ENCODE measurements at places on chromosomes 12 and 14. TPM values are rescaled to one million over a fixed set of nuclear protein-coding genes. Genes with fewer than 3 reads are reported as not detected.

The FOXG1 gene
- not detected for total RNA-seq

DNA sequence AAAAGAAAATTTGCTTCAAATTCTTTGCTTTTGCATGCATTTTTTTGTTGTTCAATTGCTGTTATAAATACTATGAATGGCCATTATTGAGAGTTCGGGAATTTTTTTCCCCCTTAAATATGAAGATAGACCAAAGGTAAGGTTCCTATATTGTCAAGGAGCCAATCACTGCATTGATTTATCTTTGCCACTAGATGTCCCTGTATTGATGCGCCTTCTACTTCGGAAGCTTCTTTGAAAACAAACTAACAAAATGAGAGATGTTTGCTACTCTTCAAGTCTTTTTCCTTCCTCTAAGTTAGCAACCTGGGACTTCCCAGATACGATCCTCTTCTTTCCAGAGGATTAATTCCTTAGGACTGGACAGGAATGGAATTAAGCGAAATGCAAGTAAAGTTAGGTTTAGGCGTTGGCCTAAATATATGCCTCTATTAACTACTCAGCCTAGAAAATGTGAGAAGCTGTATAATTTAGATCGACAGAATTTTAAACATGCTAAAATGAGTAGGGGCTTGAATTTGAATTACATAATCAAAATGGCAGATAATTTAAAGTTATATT is 318.1 kb downstream of the AEBP2 start:
- DNase-seq = no peak

GRCh38 chr12:80509781-80510556 is 65.9 kb downstream of the PTPRQ start:
- DNase-seq = peak; percentile 23

DNA sequence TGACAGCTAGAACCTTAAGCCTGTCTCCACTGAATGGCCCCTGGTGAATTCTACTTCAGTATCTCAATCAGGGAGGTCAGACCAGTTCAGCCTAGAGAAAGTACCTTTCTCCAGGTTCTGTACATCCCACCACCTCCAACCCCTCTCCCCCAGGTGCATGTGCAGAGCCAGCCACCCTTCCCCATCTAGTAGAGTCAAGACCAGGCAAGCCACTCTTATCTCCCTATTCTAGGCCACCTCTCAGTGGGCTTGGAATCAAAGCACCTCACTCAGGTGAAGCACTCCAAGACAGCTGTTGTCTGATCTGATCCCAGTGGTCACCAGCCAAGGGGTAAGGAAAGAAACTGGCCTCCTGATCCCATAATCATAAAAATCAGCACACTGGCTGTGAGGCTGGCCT is 340.9 kb downstream of the BCL11B start:
- no peak for DNase-seq

The KRT2 gene
- not detected for total RNA-seq

The PRPH gene
- 9.1 TPM for total RNA-seq

DNA sequence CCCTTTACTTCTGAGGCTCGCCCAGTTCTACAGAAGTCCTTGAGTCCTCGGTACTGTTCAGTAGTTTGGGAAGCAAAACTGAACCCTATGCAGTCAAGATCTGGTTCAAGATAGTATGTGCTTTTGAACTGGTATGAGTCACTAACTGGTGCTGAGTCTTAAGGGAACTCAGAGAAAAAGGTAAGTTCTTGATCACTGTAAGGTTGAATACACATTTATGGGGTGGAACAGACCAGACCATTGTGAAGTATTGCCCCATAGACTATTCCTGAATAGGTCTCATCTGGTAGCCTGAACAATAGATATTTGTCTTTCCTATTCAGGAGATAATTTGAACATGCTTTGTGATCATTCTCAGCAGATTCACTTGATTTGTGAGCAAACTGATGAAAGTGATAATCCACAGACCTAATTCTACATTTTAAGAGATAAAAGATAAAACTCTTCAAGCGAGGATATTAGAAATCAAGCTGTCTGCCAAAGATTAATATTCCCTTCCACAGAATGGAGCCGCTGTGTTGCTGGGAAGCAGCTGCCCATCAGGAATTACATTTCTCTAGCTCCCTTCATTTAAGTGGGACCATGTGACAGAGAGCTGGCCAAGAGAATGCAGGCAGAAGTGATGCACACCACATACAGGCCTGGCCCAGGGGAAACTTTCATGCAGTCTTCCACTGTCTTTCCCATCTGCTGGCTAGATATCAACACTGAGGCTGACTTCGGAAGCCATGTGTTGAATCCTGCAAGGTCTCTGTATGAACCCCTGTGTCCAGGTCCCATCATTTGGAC is 369.8 kb upstream of the GARIN6 start:
- DNase-seq = no peak

The KRT8 gene
- 96.2 TPM for total RNA-seq

DNA sequence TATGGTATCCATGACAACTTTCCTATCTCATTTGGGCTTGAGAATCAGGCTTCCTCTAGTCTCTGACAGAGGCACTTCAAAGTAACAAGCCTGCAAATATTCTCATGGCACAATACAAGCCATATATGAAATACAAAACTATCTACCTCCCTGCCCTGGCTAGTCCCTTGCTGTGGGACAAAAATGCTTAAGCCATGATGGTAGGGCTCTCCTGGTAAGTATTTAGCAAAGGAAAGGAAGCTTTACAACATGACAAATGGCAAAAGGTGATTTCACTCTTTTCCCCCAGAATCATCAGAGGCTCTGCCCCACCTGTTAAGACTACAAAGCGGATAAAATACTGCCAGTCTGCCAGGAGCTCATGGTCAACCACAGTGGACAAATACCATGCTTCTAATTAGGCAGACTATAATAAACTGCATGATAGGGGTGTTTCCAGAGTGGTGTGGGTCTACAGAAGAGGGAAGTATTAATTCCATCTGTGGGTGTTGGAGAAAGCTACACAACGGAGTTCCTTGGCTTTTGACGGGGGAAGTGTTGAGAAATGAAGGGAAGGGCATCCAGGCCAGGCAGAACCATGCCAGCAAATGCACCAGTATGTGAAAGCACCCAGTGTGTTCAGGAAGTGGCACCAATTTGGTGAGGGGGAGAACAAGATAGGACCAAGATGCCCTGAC is 92.9 kb downstream of the SPTSSA start:
- no peak for DNase-seq
